Cardiac muscle cell (in vitro differentiated cells and primary cell): ENCODE measurements at places on chromosomes 7 and 10. TPM values are rescaled to one million over a fixed set of nuclear protein-coding genes. Genes with fewer than 3 reads are reported as not detected.

CLRN3 gene
- polyA plus RNA-seq = not detected in 2 replicates

DNA sequence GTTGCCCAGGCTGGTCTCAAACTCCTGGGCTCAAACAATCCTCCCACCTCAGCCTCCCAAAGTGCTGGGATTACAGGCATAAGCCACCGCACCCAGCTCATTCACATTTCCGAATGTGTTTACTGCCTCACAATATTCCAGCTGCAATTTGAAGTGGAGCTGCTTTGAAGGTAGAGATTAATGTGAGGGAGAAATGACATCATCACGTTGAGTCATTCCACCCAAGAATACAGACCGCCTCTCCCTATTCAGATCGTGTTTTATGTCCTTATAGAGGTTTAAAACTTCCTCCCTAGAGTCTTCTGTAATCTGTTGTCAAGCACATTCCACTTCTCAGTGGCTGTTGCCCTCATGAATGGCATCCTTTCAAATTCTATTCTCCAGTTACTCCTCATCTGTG lies 100.4 kb upstream of the PDGFA start:
- DNase-seq = peak; percentile 85

DKK1 gene
- 6.7 and 11.1 TPM in 2 replicates for polyA plus RNA-seq

DNA sequence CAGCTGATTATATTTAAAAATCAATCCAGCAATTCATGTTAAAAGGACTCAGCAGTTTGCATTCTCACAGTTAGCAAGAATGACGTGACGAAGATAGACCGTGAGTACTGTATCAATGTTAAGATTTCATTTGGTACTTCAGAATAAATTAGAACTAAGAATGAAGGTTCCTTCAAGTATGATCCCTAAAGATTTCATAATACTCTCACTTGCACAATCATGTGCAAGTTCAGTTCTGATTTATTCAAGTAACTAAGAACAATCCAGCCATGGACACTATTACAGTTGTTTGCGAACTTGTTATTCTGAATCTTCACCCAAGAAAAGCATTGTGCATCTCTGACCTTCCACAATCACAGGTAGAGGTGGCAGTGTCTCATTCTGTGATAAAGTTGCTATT lies 7.7 kb downstream of the RHEB start:
- no peak for DNase-seq

ACBD7 gene
- 1.2 and 2.1 TPM in 2 replicates for polyA plus RNA-seq

TLX1 gene
- polyA plus RNA-seq = 1.9 and 2.3 TPM in 2 replicates

DNA sequence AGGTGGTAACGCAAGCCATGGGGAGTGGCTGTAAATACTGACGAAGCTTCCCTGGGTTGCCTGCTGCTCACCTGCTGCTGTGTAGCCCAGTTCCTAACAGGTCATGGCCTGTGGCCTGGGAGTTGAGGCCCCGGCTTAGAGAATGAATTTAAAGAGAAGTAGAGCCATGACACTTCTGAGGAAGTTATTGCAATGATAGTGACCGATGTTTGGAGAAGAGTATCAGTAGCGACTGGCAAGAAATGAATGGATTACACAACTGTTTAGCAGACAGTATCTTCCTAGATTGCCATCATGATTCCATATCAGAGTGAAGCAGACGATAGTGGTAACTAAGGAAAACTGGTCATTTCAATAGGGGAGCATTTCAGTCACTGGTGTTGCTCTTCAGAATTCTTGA lies 249.6 kb downstream of the PLXDC2 start:
- no peak for DNase-seq

DNA sequence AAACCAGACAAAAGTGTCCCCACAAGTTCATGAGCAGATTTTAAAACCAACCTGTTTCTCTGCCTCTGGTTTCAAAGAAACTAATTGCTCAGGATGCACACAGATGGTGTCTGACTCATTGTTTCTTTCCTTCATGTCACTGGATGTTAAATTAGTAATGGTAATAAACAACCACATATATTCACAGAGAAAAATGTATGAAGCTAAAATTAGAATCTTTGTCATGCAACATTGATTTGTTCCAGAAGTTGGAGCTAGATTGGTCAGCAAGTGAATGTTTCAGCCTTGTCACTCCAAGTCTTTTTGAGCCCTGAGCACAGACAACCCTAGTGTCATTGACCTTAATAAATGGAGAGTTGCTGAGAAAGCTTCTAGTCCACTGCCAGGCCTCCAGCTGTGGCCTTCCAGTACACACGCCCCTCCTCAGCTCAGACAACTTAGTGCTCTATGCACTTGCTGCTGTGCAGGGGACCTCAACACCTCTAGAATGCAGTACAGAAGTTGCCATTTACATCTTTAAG lies 175.9 kb downstream of the CCDC71L start:
- peak; percentile 24 for DNase-seq

NKX2-3 gene
- polyA plus RNA-seq = 0.39 TPM in 1 of 2 replicates, not detected in the other

PAX4 gene
- polyA plus RNA-seq = not detected in 2 replicates

- no peak for DNase-seq
Measured at GRCh38 chr10:49324711-49325110, 25.7 kb downstream of the C10orf71 start.

- no peak for DNase-seq
Measured at GRCh38 chr7:16345979-16346958, 75.1 kb downstream of the CRPPA start.

GRCh38 chr10:88952647-88953111 lies at the start of gene ACTA2:
Gene ACTA2, minus strand, starts transcription at chr10:88952773. Its CDS starts 3,843 bp downstream, at chr10:88948930.
- DNase-seq = peak; percentile 68

SEM1 gene
- 215 and 220 TPM in 2 replicates for polyA plus RNA-seq

SPDYE9 gene
- polyA plus RNA-seq = 0.73 and 1.1 TPM in 2 replicates

GRCh38 chr10:73439605-73440312 lies 6.4 kb upstream of the MSS51 start:
- no peak for DNase-seq

MOSPD3 gene
- 67.8 and 83.3 TPM in 2 replicates for polyA plus RNA-seq

DNA sequence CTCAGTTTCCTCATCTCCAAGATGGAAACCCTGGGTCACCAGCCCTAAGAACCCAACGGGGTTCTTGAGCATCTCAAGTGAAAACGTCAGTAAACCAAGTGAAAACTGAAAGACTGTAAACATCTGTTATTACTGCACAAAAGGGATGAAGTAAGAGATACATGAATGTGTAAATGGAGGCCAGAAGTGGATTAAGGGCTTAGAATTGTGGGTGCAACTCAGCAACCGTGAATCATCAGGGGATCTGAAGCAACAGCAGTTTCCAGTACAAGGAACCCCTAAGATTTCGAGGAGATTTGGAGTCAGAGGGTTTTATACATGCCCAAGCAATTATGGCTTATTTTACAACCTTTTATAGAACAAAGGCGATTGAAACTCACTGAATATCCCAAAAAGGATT lies 95.7 kb upstream of the SVIL start:
- DNase-seq = no peak

GRCh38 chr7:159143780-159144757 lies 598 bp downstream of the VIPR2 start:
- DNase-seq = peak; percentile 50

EGR2 gene
- polyA plus RNA-seq = 0.29 and 0.94 TPM in 2 replicates

GRCh38 chr7:82286096-82286797 lies 157.3 kb downstream of the CACNA2D1 start:
- peak; percentile 16 for DNase-seq

GRCh38 chr10:79262131-79262530 lies 85.1 kb upstream of the PPIF start:
- no peak for DNase-seq

GRCh38 chr10:84397735-84398144 lies 69.4 kb downstream of the CCSER2 start:
- DNase-seq = no peak

- no peak for DNase-seq
Measured at GRCh38 chr7:159117366-159118196, 27.1 kb downstream of the VIPR2 start.

FXYD4 gene
- 0.67 TPM in 1 of 2 replicates, not detected in the other for polyA plus RNA-seq

DNA sequence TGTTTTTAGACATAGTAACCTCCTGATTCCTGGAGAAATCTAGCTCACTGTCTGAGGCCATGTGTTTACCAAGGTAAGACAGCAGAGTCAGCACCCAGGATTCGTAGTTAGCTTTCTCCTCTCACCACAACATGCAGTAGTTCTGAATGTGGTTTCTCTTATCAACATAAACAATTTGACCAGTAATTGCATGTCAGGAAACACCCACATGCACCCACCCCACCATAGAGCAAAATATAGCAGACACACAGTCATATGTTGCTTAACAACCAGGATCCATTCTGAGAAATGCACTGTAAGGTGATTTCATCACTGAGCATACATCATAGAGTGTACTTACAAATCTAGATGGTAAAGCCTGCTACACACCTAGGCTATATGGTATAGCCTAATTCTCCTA lies 1004.0 kb downstream of the ANKRD7 start:
- no peak for DNase-seq

CYP17A1 gene
- not detected in 2 replicates for polyA plus RNA-seq

RRP12 gene
- 14.8 and 14.9 TPM in 2 replicates for polyA plus RNA-seq

GRCh38 chr7:157032644-157033482 lies 22.4 kb upstream of the MNX1 start:
- no peak for DNase-seq

HOXA4 gene
- polyA plus RNA-seq = 0.46 TPM in 1 of 2 replicates, not detected in the other

- DNase-seq = no peak
Measured at GRCh38 chr10:63585041-63585440, 63.8 kb downstream of the REEP3 start.

NCF1 gene
- 0.11 and 0.70 TPM in 2 replicates for polyA plus RNA-seq

DNA sequence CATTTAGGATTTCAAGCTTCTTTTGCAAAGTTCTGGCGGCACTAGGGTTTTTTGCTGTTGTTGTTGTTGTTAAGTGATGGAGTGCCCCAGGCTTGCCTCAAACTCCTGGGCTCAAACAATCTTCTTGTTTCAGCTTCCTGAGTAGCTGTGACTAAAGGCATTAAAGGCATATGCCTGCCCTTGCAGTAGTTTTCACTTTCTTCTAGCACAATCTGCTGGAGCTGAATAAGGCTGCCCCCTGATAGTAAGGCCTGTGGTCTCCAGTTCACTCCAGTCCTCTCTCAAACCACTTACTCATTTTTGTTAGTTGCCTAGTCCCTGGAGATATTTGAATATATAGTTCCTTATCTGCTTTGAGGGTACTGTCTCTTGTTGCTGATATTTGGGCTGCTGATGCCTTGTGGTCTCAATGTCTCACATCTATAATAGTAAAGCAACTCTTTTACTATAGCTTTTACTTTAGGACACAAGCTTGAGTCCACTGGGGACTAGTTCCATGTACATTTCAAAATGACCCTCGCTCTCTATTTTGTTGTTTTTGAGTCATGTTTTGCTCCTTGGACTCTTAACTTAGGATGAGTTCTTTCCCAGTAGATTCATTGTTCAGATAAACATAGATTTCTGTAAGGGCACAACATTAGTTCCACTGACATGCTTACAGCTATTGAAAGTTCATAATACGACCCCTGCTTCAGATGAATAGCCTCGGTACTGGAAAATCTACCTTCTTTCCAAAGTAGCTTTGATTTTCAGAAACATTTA lies 25.5 kb downstream of the PHF14 start:
- DNase-seq = no peak

GRCh38 chr7:138162236-138162635 lies 86.0 kb downstream of the AKR1D1 start:
- no peak for DNase-seq

CRHR2 gene
- polyA plus RNA-seq = 0.39 and 0.42 TPM in 2 replicates

DNA sequence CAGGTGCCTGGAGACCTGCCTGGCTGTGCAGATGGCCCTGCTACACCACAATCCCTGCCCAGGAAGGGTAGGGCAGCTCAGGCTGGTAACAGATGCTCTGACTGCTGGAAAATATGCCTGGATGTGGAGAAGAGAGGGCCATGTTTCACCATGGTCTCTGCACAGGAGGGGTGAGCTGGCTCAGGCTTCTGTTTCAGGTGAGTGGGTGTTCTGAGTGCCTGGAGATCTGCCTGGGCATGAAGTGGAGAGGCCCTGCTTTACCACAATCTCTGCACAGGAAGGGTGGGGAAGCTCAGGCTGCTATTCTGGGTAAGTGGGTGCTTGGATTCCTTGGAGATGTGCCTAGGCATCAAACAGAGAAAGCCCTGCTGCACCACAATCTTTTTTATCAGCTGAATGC lies 350.1 kb downstream of the KIF20B start:
- no peak for DNase-seq

DNA sequence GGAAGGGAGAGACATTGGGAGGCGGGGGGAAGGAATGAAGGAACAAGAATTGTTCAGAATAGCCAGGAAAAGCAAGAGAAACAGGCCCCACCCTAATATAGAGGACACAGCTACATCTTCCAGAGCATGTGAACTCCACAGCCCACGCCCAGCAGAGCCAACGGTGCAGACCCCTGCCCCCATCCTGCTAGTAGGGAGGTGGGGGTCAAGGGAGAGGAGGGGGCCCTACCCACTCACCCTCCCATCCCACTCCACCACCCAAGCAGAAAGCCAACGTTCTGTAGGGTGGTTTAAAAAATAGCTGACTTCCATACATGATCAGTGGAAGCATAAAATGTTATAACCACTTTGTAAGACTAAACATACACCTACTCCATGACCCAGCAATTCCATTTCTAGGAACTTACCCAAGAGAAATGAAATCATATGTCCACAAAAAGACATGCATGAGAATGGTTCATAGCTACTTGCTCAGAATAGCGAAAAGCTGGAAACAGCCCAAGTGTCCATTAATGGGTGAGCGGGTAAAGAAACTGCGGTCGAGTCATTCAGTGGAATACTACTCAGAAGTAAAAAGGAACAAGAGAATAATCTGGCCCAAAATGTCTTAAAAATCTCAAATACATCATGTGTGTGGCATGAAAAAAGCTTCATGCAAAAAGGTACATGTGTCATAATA lies 31.8 kb downstream of the CTBP2 start:
- no peak for DNase-seq

- no peak for DNase-seq
Measured at GRCh38 chr10:118562851-118563250, 32.6 kb downstream of the PRLHR start.

PDE1C gene
- 0.38 and 0.81 TPM in 2 replicates for polyA plus RNA-seq

HMX3 gene
- not detected in 2 replicates for polyA plus RNA-seq

- no peak for DNase-seq
Measured at GRCh38 chr7:124428781-124429180, 336.8 kb downstream of the GPR37 start.

DNA sequence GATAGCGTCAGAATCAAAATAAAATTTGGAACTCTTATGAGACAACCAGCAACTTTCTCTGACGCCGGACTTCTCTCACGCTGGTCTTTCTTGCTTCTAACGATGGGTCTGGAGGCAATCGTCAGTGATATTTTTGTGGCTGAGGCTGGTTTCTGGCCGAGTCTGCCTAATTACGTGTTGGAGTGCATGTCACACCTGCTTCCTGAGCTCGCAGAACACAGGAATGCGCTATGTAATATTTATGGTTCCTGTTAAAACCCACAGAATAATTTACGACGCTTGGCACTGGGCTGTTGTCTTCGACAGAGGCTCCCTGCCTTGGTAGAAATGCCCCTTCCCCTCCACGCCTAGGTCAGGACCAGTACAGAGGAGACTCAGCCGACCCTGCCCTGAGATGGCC lies 64.9 kb downstream of the NPTX2 start:
- no peak for DNase-seq

ST8SIA6 gene
- polyA plus RNA-seq = 0.79 TPM in 1 of 2 replicates, not detected in the other
